ENCODE measurements at places on chromosomes 12 and 14.

- no peak for DNase-seq
Observed at GRCh38 chr14:99280852-99281251, 8.9 kb upstream of the BCL11B start.

DNA sequence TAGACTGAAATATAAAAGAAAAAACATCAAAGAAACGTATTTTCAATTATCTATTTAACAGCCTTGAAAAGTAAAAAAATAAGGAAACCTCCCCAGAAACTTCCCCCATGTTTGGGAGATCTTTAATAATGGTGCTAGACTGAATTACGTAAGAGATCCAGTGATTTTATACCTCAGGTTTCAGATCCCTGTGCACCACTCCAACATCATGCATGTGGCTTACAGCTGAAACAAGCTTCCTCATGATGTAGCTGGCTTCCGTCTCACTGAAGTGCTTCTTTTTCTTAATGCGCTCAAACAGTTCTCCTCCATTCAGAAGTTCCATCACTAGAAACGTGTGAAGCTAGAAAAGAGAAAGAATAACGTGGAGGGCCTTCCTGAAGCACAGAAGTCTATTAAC is 78.0 kb upstream of the TTC7B start:
- DNase-seq, result no peak

DNA sequence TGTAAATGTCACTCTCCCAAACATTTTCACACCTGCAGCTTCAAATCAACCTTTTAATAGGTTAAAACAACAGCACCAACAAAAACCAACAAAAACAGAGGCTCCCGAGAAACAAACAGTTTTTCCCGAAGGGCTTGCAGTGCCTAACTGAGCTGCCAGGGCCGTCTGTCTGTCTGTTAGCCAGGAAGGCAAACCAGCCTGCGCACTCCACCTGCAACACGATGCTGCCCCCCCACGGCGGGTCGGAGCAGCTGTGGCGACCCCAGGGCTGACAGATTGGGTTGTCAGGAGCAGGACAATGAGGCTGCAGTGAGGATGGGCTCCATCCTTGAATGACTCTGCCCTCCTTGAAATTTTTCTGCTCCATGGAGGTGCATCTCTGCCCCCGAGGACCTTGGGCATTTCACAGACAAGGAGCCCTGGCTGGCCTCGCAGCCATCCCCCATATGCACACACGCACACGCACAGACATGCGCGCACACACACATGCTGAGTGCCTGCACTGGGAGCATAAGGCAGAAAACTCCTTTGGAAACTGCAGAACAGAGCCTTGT is 2.6 kb downstream of the RTL1 start:
- no peak for DNase-seq

GRCh38 chr12:122825773-122826724 is 9.2 kb upstream of the HIP1R start:
- no peak for DNase-seq

DNA sequence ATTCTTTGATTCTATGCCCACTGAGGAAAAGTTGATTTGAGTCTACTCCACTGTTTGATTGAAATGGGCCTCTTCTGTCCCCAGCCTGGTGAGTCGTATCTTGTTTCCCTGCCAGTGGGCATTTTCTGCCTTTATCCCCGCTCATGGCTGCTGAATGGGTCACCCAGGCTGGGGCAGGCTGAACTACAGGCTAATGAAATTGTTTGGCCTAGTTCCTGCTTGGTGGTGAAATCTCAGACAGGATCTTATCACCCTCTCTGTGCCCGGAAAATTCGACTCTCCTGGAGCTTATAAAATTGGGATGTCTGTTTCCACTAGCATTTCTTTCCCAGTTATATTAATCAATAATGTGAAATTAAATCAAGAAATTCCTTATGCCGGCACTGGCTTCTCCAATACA is 65.0 kb downstream of the CHST11 start:
- no peak for DNase-seq

GRCh38 chr14:84825481-84826251 is 704.3 kb upstream of the FLRT2 start:
- DNase-seq, result no peak

GRCh38 chr12:124359671-124360581 is 65.0 kb downstream of the RFLNA start:
- DNase-seq, result no peak

GRCh38 chr14:70018230-70018629 is 139.0 kb downstream of the SMOC1 start:
- DNase-seq, result no peak

DNA sequence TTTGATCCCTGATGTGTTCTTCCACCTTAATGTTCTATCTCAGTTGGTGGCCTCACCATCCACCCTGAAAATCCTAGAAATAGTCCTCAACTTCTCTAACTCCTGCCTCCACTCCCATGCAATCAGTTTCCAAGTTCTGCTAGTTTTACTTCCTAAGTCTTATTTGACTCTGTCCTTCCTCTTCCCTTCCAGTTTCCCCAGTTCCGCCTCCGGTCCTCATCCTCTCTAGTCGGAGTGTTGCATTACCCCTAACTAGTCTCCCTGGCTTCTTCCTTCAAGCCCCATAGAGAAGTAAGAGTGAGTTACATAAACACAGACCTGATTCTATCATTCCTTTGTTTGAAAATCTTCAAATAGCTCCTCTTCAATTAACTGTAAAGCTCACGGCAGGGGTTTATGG is 236.5 kb downstream of the GXYLT1 start:
- no peak for DNase-seq

DNA sequence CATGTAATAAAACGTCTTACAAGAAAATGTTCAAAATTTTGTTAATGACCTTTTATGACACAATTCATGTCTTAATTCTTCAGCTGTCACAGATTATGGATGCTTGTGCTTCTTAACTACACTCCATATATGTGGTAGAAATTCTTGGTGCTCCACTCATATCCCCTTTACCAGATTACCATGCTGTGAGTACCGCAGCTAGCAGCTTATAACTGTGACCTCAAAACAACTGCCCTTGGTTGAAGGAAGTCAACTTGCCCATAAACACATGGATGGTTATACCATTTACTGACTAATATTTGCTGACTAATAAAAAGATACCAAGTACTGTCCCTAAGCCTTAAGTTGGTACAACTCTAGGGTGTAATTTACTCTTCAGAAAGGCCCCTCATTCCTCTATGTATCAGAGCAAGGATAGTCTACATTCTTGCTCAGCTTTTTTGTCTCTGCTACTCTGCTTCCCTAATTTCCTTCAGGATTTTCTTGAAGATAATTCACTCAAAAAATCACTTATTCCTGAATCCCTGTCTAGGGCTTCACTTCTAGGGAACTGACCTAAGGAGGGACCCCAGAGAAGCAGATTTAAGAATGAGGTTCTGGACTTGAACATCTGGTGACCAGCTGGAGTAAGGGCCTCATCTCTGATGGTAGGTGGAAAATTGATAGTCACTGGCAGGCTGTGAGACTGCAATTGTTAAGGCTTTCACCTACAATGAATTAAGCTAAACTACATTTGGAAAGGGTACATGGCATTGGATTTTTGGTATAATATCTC is 152.3 kb downstream of the SLC6A15 start:
- DNase-seq, result no peak

GRCh38 chr12:123757561-123757960 is 4.5 kb upstream of the DNAH10 start:
- DNase-seq, result no peak

- DNase-seq, result no peak
Observed at GRCh38 chr12:115511986-115512711, 765.3 kb downstream of the MED13L start.

DNA sequence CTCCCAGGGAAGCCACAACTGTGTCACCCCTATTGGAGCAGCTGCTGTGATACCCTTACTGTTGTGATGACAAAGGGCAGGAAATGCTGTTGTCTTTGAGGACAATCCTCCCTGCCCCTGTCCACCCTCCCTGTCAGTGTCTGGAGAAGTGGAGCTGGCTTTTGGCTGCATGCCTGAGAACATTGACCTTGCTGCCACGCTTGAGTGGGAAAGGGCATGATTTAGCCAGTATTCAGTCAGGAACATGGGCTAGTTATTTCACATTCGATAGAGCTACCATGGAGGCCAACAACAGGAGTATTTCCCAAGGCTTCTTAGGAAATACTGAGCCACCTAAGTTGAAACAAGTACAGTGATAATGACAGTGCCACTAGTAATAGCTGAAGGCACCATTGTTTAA is 59.4 kb downstream of the MYRFL start:
- DNase-seq, result no peak

- DNase-seq, result no peak
Observed at GRCh38 chr14:30260833-30261607, 297.9 kb upstream of the G2E3 start.

DNA sequence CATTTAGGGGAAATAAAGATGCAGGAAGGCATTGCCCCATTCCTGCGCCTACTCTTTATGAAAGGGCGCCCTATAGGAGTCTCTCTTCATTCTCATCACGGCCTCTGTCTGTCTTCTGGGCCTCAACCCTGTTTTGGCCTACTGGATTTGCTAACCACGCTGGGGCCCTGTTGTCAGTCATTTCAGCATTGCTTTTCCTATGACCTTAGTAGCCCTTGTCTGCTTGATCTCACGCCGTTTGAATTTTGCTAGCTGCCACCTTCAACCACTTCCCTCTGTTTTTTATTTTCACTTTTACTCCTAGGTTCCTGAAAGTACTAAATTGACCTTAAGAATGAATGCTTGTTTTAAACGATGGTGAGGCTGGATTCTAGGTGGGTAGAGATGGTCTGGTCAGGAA is 139.0 kb downstream of the SYNE2 start:
- no peak for DNase-seq

DNA sequence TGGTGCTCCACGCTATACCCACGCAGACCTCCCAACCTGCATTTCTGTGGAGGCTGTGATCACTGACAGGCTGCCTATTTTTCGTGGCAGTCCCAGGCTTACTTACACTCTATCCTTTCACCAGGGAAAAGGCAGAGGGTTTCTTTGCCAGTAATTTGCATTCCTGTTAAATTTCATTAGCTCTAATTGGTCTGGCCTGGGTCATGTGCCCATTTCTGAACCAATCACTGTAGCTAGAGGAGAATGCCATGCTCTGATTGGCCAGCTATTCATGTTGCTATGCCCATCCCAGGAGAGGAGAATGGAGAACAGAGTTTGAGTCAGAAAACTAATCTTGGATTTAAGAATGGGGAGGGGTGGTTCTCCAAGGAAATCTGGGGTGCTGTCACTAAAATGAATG is 43.2 kb upstream of the TUNAR start:
- no peak for DNase-seq

DNA sequence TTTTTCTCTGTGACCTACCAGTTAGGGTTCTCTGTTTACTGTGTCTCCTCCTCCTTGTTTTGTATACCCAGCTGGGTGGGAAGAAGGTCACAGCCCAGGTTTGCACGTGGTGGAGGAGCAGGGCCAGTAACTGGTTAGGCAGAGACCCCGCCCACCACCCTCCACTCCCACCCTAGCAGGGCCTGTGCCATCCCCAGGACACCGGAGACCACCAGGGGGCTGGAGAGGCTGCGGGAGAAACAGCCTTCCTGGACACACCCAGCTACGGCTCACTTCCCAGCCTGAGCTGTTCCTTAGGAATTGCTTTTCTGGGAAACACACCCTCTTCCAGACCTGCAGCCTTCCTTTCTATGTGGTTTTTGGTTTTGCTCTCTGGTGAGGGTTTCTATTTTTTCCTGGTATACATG is 21.1 kb downstream of the BDKRB2 start:
- DNase-seq, result no peak

GRCh38 chr14:68199554-68200151 is 380.1 kb downstream of the RAD51B start:
- DNase-seq, result no peak

DNA sequence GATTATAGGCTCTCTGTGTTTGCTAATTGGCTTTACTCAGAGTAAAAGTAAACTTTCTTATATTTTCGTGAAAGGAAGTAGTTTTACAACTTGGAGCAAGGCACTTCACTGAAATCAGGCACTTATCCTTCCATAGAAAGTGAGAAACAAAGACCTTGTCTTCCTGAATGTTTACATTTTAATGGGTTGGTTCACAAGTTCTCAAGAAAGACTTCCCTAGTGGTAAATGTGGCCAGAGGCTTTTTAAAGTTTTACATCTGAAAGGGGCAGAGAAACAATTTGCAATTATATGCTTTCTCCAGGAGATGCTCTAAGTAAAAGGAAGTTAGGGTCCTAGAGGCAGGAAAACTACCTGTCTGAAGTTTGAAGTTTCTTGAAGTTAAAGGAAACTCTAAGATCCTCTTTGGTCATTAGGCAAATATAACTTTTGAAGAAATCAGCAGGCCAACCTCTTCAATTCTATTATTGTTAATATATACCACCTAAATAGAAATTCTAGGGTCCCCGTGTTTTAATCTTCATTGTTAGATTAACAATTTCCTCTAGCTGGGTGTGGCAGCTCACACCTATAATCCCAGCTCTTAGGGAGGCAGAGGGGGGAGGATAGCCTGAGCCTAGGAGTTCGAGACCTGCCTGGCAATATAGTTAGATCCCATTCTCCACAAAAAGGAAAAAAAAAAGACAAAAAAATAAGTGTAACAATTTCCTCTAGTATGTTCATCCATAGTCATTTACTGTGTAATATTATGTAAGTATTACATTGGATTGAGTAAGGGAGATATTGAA is 644.9 kb upstream of the FOXG1 start:
- DNase-seq, result no peak

- no peak for DNase-seq
Observed at GRCh38 chr12:93734784-93735183, 57.6 kb downstream of the CRADD start.

- DNase-seq, result no peak
Observed at GRCh38 chr12:80867941-80868340, 69.8 kb downstream of the LIN7A start.

- DNase-seq, result no peak
Observed at GRCh38 chr12:124694250-124694649, 126.8 kb upstream of the NCOR2 start.

- no peak for DNase-seq
Observed at GRCh38 chr14:80215756-80216581, 4.7 kb upstream of the DIO2 start.

GRCh38 chr12:42442311-42442759 is 116.4 kb downstream of the PPHLN1 start:
- no peak for DNase-seq

GRCh38 chr14:59251811-59252771 is 63.6 kb downstream of the DAAM1 start:
- DNase-seq, result no peak

GRCh38 chr12:103877288-103877687 is 36.3 kb upstream of the NT5DC3 start:
- DNase-seq, result no peak

- DNase-seq, result no peak
Observed at GRCh38 chr14:93976477-93977057, at the start of gene ASB2. ASB2 (minus strand) TSS chr14:93976570; CDS start chr14:93964539, 12,031 bp downstream.

DNA sequence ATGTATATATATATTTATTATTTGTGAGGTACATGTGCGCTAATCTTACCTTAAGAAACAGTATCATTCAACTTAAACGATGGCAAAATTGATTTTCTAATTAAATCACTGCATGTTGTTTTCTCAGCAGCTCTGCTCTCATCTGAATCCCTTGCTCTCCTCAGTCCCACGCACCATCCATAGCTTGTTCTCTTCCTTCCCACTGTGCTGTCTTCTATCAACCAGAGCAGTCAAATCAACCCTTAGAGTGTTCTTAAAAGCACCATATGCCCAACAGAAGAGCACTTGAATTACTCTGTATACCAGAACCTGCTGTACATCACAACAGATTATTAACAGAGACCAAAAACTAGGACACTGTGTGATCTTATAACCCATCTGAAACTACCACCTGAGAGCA is 209.4 kb upstream of the G2E3 start:
- no peak for DNase-seq

- no peak for DNase-seq
Observed at GRCh38 chr12:117664169-117664568, 302.7 kb upstream of the NOS1 start.

Measured in activated CD4-positive, alpha-beta T cell treated with anti-CD3 and anti-CD28 coated beads for 4 hours (primary cell).